ENCODE measurements at places on chromosomes 12 and 14.

DNA sequence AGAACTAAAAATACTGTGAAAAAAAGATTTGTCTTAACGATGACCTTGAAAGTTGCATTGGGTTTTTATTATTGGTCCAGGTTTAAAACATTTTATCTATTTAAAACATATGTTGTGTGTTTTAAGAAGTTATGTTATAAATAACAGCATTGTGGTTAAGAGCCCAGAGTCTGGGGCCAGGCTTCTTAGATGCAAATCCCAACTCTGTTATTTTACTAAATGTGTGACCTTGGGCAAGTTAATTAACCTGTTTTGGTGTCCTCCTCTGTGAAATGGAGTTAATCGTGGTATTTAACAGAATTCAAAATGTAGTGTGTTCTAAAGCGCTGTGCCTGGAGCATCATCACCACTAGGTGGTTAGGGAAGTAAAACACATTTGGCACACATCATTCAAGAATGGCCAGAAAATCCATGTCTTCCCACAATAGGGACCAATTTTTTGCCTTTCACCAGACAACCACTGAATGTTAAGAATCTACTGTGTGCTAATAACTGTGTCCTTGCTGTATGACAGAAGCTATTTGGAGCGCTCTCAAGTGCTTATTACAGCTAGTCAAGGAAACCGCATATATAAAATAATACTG, 133.3 kb downstream of the MON2 start:
- DNase-seq, result no peak

DNA sequence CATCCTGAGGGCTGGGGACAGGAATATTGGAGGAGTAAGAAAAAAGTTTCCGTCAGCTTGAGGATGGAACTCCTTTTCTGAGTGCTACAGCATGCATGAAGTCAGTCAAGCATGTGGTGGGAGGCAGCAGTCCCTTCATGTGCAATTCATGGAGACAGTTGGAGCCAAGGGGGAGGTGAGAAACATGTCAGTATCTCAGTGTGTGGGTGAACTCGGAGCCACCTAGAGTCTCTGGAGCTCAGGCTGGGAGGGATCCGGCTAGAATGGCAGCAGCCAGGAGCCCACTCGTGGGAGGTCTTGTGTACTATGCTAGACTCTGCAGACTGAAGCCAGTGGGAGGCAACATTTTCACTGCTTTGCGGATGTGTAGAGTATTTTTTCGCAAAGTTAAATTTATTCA, 60.3 kb downstream of the AVPR1A start:
- no peak for DNase-seq

DNA sequence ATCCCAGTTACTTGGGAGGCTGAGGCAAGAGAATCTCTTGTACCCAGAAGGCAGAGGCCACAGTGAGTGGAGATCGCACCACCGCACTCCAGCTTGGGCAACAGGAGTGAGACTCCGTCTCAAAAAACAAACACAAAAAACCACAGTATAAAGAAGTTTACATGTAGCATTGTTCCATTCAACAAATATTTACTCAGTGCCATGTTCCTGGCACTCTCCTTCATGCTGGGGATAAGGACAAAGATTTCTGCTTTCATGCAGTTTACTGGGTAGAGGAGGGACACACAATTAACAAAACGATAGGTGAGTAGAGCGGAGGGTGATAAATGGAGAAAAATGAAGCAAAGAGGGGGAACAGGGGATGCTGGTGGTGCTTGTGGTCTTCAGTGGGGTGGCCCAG, 68.2 kb upstream of the OVCH1 start:
- no peak for DNase-seq

DNA sequence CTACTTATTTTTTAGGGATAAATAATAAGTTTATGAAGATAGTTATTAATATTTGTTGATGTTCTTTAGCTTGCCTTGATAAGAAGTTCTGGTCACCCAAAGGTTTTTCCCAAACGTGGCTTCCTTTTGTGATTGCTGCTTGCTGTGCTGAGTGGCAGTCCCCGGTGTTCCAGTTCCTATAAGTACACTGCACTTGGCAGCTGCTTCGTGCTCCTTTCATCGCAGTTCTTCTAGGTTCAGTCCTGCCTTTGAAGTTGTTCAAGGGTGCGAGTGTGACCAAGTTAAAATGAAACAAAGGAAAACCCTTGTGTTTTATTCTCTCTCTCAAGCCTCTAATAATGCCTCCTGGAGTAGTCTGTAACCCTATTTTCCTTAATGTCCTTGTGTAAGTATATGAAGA, 128.5 kb upstream of the ATF1 start:
- no peak for DNase-seq

GRCh38 chr12:31221551-31221945, 104.4 kb downstream of the SINHCAF start:
- DNase-seq, result no peak

DNA sequence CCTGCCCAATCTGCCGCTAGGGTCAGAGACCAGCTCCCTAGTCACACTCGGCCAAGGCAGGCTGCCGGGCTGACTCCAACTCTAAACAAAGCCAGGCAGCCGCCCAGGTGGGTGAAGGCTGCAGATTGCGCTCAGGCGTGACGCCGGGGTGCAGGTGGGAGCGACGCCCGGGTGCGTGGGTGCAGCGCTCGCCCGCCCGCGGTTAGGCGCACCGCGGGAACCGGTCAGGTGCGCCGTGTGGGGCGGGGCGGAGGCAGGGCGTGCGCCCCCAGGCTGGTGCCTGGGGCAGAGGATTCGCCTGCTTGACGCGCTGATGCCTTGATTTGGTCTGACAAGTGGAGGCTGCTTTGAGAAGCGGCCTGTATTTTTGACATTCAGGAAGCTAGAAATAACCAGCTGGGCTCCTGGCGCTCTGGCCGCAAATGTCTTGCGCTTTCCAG, 126.7 kb upstream of the HIF1A start:
- DNase-seq, result peak; percentile 44

DNA sequence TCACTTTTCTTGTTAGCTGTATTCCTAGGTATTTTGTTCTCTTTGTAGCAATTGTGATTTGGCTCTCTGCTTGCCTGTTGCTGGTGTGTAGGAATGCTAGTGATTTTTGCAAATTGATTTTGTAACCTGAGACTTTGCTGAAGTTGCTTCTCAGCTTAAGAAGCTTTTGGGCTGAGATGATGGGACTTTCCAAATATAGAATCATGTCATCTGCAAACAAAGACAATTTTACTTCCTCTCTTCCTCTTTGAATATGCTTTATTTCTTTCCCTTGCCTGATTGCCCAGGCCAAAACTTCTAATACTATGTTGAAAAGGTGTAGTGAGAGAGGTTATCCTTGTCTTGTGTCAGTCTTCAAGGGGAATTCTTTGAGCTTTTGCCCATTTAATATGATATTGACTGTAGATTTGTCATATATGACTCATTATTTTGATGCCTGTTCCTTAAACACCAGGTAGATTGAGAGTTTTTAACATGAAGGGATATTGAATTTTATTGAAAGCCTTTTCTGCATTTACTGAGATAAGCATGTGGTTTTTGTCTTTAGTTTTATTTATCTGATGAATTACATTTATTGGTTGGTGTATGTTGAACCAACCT, 26.7 kb downstream of the CLECL1 start:
- DNase-seq, result no peak

- no peak for DNase-seq
Measured at GRCh38 chr12:4855121-4855924, 54.4 kb upstream of the KCNA1 start.

GRCh38 chr12:1778911-1779310, 41.5 kb upstream of the LRTM2 start:
- DNase-seq, result no peak

GRCh38 chr12:52389313-52390207, 4.1 kb upstream of the KRT84 start:
- no peak for DNase-seq

- no peak for DNase-seq
Measured at GRCh38 chr12:47907851-47908454, 3.2 kb upstream of the VDR start.

DNA sequence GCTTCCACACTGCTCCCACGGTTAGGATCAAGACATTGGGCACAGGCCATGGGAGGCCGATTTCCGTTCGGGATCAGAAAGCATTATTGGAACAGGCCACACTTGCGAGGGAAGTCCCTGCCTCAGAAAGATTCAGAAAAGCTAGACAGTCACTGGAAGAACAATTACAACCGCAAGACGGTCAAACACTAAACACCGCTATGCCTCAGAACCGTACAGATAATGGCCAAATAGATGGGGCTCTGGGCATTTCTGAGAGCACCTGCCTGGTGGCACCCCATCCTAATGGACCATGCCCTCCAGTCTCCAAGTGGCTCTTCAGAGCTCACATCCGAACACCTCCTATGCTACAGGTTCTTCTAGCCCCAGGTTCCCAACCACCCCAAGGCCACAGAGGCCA, 42.0 kb downstream of the SSH1 start:
- no peak for DNase-seq

DNA sequence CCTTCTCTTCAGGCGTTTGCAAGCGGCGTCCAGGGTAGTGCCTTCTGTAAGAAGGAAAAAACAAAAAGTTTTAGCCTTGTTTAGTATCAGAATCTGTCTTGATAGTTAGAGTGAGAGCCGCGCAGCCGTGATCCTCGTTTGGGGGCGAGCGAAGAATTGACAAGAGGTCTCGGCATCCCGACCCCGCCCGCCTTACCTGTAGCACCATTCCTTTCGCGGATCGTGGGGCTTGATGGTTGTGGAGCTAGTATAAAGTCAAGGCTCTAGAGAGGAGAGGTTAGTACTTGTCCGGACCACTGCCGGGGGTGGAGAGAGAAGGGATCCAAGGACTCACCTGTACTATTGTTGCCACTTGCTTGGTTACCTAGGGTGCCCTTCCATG, 494 bp downstream of the TMTC3 start:
- DNase-seq, result peak; percentile 58

DNA sequence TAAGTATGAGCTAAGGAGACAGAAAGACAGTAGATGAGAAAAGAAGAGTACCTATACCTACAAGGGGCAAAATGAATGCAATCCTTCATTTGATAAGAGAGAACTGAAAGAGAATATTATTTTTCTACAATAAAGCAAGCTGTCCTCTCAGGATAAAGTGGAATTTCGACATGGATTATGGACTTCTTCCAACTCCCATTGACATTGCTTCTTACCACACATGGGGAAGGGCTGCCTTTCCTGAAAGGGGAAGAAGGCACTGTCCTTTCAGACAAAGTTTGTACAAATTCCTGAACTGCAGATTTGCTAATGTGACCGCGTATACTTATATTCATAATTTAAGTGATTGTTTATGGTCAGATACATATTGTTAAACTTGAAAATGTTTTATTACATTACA, 4.3 kb upstream of the HEBP1 start:
- no peak for DNase-seq

DNA sequence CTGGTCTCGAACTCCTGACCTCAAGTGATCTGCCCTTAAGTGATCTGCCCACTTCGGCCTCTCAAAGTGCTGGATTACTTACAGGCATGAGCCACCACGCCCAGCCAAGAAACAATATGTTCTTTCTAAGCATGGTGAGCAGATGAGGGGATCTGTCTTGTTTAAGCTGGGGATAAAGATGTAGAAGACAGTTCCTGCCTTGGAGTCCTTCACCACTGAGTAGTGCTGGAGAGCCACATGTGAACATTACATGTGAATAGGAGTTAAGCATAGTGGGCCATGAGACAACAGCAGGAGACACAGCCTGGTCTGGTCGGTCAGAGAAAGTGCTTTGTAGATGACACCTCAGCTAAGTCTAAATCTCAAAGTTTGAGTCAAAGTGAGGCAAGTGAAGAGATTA, 26.0 kb downstream of the TMBIM6 start:
- no peak for DNase-seq

DNA sequence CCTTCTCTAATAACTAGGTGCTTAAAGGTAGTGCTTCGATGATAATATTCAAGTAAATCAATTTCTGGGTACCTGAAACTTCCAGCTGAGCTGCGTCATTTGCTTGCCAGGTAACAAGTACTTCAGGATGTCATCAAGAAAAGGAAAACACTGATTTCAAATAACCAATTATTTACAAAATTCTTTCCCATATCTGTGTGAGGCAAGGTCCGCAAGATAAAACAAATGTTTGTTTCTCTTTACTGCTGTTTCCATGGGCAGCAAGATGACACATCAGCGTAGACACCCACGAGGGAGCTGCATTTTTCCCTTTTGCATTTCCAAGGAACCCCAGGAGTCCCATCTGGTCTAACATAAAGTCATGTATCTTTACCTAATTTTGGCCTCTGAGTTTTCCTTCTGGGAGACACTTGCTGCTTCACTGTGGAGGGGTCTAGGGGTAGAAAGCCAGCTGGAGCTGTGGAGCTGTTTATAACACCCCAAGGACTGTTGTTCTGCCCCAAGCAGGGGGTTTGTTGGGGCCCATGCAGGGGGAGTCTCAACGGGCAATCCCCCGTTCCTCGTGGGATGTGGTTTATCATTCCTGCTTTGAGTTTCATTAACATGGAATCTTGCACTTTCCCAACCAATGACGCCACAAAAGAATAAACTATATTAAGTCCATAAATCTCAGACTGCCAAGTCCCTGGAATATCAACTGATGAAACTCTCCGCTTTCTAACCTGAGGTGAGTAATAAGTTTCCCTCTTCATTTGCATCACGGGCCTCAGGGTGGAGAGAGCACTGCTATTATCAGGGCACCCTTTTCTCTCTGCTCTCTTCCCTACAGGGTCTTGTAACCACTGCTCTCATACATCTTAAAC, 112.8 kb upstream of the PELI2 start:
- DNase-seq, result no peak

GRCh38 chr14:81172353-81172752, 48.4 kb downstream of the GTF2A1 start:
- DNase-seq, result no peak

DNA sequence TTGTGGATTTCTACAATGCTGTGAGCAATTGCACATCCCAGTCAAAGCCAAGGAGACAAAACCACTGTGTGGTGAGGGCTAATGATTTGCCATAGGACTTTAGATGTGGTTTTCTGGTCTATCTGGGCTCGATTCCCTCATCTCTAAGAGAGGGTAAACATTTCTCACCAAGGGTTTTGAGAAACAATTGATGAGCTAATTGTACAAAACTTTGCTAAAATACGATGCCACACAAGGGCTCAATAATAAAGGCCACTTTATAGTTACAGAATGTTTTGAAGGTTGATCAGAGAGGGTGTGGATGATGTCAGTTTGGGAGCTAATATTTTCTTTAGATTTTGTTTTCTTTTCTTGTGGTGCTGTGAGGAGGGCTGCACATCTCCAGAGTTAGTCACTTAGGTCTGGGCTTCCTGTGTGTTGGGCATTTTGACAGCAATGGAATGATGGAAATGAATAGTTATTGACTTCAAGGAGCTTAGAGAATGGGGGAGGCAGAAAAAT, 60.8 kb upstream of the SLC38A4 start:
- DNase-seq, result no peak

DNA sequence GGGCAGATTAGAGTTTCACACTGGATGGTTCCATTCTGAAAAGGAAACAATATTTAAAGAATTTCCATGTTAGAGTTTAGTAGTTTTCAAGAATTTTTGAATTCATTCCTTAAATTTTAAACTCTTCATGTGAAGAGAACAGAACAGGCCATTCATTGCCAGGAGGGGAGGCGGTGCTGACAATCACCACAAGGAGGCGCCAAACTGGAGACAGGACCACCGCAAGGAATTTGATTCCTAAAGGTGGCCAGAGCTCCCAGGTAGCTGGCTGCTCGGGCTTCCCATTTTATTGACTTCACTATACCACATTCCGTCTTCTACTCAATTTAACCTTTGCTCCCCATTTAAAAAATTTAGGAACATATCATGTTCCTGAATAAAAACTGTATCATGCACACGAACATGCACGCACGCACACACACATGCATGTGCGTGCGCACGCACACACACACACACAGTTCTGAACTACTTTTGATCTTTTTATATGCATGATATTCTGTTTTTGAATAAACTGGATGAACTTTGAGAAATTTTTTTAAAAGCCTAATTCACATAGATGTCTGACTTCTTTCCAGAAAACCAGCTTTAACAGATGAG, 101.2 kb downstream of the NELL2 start:
- DNase-seq, result no peak

Measured in psoas muscle (tissue), 8 donors.